Left renal pelvis (tissue), 4 donors: ENCODE measurements at places on chromosomes 1 and 21. TPM values are rescaled to one million over a fixed set of nuclear protein-coding genes. Genes with fewer than 3 reads are reported as not detected.

DNA sequence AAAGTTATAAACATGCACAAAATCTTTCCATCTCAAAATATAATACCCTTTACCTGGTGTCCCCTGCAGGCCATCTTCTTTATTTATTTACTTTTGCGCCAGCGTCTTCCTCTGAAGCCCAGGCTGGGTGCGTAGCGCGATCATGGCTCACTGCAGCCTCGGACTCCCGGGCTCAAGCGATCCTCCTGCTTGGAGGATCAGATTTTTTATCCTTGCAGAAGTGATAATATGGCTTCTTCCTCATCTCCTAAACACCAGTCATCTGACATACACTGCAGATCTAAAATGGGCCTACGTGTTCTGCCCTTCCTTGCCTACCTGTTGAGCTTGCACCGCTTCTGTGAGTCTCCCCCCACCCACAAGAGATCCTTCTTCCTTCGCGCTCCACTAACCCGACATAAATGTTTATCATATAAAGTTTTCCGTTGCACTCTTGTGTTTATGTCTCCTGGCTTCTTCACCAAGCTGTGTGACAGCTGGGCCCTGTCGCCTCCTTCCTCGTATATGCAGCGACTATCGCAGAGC is 506 bp upstream of the SRP9 start:
- no peak for DNase-seq

Gene ATP1A4
- 0.12 TPM for polyA plus RNA-seq

DNA sequence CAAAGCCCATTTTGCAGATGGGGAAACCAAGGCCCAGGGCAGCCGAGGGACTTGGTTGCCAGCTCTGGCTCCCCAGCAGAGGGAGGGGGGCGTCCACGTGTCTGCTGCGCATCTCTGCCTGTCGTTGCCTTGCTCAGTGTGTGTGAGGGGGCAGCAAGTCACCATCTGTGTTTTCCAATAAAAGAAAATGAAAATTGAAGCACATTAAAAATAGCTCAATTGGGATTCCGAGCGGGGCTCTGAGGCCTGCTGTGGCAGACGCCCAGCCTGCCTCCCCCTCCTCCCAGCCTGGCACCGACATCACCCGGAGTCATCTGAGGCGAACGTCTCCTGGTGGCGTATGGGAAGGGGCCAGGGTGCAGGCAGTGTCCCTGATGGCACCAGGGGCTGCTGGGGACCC is 51.2 kb downstream of the EPHB2 start:
- DNase-seq: no peak

DNA sequence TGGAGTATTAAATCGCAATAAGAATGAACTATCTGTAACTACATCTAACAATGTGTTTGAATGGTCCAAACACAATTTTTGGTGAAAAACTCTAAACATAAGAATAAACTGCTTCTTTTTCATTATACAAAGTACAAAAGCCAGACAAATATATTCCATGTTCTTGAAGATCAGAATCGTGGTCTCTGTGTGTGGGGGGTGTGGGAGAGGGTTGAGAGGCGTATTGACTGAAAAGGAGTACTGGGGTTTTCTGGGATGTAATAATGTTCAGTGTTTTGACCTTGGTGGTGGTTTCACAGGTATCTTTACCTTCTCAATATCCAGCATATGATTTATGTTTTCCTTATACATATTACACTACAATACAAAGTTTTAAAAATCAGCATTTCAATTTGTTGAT is 764 bp upstream of the CFH start:
- no peak for DNase-seq

Gene CYP4X1
- polyA plus RNA-seq: 11.3 TPM

- DNase-seq: no peak
Measured at GRCh38 chr1:116991171-116991845, 10.3 kb upstream of the CD101 start.

DNA sequence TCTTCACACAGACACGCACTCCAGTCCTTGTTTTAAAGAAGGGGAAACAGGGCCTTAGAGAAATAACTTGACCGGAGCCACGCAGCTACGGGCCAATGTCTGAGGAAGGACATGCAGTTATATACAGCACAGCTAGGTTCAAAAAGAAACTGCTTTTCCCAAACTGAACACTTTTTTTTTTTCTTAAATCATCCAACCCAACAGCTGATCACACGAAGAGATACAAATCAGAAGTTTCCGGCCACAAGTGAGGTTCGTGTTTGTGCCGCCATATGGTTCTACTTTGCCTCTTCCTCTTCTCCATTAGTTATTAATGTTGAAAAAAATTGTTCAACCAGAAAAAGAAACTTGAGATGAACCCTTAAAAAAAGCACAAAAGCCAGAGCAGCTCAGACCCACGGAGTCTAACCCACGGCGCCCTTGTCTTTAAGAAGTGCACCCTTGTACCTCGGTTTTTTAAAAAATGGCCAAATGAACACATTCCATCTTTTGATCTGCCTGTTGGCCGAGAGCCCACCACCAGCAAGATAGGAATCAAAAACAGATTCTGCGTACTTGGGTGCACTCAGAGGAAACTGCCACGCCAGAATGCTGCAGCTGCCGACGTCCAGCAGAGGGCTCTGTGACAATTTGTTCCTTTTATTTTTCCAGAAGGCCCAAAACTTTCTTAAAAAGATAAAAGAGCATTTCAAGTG is 78.9 kb downstream of the SLC66A1 start:
- peak; percentile 61 for DNase-seq

DNA sequence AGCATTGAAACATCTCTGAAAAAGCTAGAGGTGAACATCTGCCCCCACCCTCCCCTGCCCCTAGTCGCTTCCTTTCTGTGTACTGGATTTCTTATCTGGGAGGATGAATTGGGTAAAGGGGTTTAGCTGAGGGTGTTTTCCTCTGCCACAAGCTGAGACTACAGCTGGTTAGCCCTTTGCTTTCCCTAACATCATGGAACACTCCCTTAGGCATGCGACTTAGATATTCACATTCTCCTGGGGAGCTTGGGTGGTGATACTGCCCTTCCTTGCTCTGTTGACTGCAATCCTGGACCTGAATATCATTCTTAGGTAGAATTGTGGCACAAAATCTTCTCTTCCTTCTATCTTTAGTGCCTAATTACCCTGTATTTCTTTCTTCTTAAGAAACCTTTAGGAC is 117.4 kb upstream of the KIAA0040 start:
- no peak for DNase-seq

GRCh38 chr1:52424231-52424636 is 19.8 kb downstream of the PRPF38A start:
- DNase-seq: no peak

DNA sequence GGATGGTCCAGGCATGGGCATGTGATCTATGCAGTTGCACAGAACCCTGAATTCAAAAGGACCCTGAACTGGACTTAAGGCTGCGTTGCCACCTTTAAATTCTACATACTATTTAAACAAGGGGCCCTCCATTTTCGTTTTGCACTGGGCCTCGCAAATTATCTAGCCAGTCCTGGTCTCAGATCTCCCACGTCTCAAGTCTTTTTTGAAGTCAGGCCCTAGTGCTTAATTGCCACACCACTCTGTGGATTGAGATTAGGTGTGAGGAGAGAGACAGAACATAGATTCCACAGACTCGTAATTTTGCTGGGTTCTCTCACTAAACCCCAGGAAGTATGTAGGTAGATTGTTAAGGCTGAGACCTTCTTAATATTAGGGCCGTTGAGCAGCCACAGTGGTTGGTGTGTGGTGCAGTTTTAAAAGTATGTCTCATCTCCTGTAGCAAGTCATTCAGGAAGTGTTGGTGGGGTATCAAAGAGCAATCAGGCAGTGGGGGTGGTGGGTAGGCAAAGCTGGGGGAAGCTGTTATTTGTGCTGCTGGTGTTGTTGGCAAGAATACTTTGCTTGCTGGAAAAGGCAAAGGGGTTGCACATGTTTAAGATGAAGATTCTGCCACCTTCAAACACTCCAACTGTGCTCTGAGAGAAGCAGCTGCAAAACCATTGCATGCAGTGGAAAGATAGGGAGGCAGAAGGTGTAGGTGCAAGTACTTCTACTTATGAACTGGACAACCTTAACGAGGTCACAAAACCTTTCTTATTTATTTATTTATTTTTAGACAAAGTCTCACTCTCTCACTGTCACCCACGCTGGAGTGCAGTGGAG is 11.2 kb downstream of the CD84 start:
- DNase-seq: no peak

GRCh38 chr1:43763497-43763973 is 56.2 kb downstream of the ST3GAL3 start:
- DNase-seq: peak; percentile 41

Gene ZNF670
- 5.9 TPM for polyA plus RNA-seq

Gene TMEM200B
- polyA plus RNA-seq: 15.8 TPM

DNA sequence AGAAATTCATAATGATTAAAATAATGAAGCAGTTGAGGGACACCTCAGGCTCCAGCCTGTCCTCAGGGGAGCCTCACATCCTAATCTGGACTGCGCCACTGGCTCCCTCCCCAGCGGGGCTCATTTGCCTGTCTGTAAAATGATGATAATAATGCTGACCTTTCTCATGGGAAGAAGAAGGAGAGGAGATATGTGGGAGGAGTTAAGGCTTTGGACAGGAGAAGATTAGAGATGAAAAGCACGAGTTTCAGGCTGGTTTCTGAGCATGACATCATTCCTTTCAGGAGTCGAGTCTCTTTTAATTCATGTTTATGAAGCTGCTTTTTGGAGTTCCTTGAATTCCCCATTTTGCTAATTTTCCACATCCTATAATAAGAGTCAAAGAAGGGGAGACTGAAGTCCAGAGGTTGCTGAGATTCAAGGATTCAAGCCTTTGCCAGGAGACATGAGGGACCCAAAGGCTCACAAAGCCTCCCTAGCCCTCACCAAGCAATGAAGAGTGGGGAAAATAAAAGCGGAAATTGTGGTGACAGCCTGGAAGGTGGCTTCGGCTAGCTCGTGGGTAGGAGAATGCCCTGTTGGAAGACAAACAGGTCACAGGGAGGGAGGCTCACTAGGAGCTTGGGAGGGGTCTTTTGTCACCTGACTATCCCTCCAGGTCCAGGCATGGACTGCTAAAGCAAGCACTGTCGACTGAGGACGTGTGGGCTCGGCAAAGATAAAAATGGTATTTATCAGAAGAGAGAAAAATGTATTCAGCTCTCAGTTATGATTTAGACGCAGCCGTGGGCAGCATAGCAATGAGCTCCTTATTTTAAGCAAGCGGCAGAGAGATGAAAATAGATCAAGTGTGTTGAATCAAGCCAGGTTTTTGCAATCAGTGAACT is 27.5 kb upstream of the STMN1 start:
- DNase-seq: no peak

Gene FCN3
- polyA plus RNA-seq: 1.7 TPM
